MCF 10A (cell line): ENCODE measurements at places on chromosomes 16 and 17. TPM values are rescaled to one million over a fixed set of nuclear protein-coding genes. Genes with fewer than 3 reads are reported as not detected.

DNA sequence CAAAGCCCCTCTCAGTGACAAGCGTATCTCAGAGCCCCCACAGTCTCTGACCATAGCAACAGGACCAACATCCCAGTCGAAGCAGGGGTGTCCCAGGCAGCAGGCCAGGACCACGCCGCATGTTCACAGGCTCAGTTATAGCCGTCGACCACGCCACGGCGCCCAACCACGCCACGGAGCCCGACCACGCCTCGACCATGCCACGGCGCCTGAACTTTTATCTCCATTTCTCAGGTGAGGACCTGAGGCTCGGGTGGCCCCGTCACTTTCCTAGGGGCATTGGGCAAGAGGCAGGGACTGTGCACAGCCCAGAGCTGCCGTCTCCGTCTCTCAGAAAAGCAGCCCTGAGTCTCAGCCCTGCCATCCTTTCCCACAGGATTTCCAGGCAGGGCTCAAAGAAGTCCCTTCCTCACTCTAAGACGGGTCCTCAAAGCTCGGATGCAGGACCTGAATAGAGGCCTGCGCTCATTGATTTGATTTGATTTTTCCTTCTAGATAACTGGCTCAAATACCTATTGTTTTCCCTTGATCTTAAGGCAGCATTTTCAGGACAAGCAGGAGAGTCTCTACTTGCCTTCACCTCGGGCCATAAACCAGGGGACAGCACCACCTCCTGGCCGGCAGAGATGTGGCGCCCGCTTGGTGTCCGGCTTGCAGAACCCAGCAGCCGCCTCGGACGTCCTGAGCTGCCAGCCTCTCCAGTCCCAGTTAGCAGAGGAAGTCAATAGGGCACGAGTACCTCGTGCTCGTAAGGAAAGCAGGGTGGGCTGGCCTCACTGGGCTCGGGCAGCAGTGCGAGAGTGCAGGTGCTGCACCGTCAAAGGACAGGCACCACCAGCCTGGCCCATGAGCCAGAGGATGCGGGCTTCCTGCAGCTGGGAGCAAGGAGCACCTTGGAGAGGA, 38.8 kb downstream of the C16orf95 start:
- no peaks in the 10 kb centered on the region for H3K36me3 ChIP-seq
- peaks cover 40% of the 10 kb centered on the region for H3K27me3 ChIP-seq
- H3K27ac ChIP-seq = no peak overlapping the region
- peak; percentile 77 for DNase-seq

DNA sequence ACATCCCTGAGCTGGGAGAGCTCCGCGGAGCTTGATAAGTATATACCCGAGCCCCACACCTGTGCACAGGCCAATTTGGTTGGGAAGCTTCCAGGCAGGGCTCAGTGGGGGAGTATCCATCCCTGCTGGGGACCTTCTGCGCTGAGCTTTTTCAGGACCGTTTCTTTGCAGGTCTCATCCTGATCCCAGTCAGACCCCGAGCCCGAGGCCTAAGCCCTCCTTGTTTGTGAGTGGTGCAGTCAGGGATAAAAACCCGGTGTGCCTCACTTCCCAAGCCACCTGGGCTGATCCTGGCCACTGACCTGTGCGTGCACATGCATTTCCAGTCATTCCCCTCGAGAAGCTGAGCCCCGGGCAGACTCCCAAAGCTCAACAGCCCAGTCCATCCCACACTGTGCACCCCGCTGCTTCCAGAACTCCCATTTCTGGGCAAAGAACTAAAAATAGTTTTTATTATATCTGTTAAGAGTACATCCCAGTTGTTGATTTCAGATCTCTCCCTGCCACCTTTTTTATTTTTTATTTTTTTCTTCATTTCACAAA, 27.3 kb upstream of the NAT9 start:
- no peaks in the 10 kb centered on the region for H3K27me3 ChIP-seq
- DNase-seq = no peak
- H3K36me3 ChIP-seq = peaks cover 6% of the 10 kb centered on the region
- no peaks in the 10 kb centered on the region for H3K4me1 ChIP-seq
- no peak overlapping the region for H3K4me3 ChIP-seq

DNA sequence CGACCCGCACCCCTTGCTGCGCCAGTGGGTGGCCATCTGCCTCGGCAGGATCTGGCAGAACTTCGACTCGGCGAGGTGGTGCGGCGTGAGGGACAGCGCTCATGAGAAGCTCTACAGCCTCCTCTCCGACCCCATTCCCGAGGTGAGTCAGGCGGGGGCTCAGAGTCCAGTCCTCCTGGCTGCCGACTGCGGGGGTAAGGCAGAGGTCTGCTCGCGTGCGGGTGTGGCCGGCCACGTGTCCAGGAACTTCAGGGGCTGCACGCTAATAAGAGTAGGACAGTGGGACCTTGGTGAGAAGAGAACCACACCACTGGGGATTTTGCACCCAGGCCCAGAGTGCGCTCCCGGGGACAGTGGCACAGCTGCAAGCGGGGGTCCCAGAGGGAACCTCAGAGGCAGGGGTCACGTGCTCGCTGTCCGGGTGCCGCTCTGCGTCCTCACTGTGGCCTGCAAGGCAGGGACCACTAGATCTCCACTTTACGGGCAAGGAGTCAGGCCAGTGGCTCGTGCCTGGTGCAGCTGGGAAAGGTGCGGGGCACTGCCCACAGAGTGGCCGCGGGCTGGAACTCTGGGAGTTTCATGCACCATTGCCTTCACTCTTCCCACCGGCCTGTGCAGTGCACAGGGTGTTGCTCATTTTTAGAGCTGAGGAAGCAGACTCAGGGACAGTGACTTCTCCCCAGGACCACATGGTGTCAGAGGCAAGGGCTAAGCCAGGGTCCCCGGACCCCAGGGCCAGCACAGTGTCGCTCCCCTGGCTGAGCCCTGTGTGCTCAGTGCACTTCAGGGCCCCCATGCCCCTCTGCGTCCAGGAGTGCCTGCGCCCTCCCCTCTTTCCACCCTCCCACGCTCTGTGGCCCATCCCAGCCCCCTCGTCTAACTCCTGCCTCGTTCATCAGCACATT, 107.6 kb upstream of the CHMP6 start:
- H3K4me3 ChIP-seq = no peak overlapping the region
- no peaks in the 10 kb centered on the region for H3K4me1 ChIP-seq
- no peak for DNase-seq
- H3K27me3 ChIP-seq = no peaks in the 10 kb centered on the region
- peaks cover 55% of the 10 kb centered on the region for H3K36me3 ChIP-seq

Gene PLCG2
- 5.2 and 6.0 TPM in 2 replicates for total RNA-seq

Gene KRTAP2-1
- total RNA-seq = not detected in 2 replicates
